SJSA1 (cell line): ENCODE measurements at places on chromosomes 2 and 18. TPM values are rescaled to one million over a fixed set of nuclear protein-coding genes. Genes with fewer than 3 reads are reported as not detected.

The NPPC gene
- total RNA-seq, result not detected in 2 replicates

The OTOS gene
- total RNA-seq, result not detected in 2 replicates

The LRRTM4 gene
- total RNA-seq, result not detected in 2 replicates

The RMC1 gene
- 22.6 and 27.9 TPM in 2 replicates for total RNA-seq

The ST8SIA5 gene
- under 0.01 TPM in 1 of 2 replicates, not detected in the other for total RNA-seq

The LYPD6 gene
- total RNA-seq, result 9.0 and 15.0 TPM in 2 replicates

The PRSS56 gene
- total RNA-seq, result not detected in 2 replicates

The LYG2 gene
- total RNA-seq, result not detected in 2 replicates

The GLI2 gene
- total RNA-seq, result 8.8 and 20.0 TPM in 2 replicates

The PFN4 gene
- total RNA-seq, result 0.29 and 0.69 TPM in 2 replicates
